ENCODE measurements at places on chromosomes 11 and 22. TPM values are rescaled to one million over a fixed set of nuclear protein-coding genes. Genes with fewer than 3 reads are reported as not detected.
A peak's percentile ranks its signal among the peaks of the same experiment; 100 is the strongest.

The CYB5R2 gene
- 17.7 TPM for polyA plus RNA-seq

DNA sequence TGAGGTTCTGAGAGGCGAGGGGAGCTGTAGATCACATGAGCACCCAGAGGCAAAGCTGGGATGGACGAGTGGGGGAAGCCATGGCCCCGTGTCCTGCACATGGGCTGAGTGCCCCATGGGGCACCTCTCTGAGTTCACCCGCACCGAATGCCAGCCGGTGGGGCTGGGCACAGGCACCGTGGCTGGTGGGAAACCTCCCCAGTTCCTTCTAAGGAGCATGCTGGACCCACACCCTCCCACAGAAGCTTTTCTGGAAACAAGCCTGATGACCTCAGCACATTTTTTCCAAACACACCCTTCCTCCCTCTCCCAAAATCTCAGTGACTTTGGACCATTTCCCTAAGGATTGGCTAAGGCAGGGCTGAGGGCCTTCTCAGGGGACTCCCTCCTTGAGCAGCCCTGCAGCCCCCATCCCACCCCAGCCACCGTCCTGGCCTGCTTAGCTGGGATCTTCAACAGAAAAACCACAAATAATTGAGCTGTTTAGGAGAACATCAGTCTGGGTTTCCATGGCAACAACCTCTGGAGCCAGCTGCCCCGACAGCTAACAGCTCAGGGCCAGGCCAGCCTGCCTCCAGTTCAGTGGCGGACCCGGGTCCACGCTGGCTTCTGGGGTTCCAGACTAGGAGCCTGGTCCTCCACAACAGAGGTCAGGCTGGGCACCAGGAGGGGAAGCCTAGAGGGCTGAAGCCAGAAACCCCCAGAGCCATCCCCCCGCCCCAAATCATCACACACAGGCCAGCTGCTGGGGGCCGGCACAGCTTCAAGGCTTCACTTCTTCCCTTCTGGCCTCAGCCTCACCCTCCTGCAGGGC, 18.1 kb upstream of the LINC01488 start:
- DNase-seq: peak; percentile 57

GRCh38 chr11:23789938-23790371, 706.9 kb upstream of the LUZP2 start:
- no peak for DNase-seq

The MPZL3 gene
- 1.4 TPM for polyA plus RNA-seq

The GALNT18 gene
- 33.2 TPM for polyA plus RNA-seq

The SAA1 gene
- 44.4 TPM for polyA plus RNA-seq

DNA sequence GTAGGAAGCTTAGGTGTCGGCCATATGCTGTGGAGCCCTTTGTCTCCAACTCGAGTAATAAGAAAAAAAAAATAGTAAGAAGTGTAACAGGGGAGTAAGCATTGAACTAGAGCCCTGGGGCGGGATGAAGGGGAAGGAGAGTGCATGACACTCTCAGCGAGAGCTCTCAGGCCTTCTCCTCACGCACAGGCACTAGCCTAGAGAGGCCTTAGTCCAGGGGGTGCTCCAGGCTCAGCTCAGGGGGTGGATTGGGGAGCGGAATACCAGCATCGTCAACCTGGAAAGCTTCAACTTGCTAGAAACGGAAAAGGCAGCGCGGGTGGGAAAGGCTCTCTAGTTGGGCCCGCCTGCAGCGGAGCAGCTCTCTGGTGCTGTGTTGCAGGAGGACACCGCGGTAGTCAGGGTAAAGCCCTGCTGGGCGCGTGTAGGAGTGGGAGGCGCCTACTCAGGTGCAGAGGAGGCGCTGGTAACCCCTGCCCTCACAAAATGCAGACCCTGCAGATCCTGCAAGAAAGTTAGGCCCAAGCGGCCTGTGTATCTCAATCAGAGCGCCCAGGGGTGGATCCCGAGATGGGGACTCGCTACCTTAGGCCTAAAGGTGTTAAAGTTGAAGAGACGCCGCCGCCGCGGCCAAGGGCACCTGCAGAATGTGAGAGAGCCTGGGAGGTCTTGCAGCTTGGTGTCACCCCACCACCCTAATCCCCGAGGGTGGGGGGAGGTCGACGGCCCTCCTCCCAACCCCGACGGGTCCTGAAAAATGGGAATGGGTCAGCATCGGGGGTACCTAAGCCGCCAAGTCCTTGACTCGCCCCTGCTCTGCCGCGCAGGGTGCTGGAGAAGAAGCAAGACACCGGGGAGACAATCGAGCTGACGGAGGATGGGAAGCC, 2.8 kb downstream of the SLC17A6 start:
- no peak for DNase-seq

- DNase-seq: no peak
Measured at GRCh38 chr11:78067704-78068103, 4.0 kb downstream of the THRSP start.

GRCh38 chr11:101435408-101435973, 148.3 kb downstream of the TRPC6 start:
- no peak for DNase-seq

DNA sequence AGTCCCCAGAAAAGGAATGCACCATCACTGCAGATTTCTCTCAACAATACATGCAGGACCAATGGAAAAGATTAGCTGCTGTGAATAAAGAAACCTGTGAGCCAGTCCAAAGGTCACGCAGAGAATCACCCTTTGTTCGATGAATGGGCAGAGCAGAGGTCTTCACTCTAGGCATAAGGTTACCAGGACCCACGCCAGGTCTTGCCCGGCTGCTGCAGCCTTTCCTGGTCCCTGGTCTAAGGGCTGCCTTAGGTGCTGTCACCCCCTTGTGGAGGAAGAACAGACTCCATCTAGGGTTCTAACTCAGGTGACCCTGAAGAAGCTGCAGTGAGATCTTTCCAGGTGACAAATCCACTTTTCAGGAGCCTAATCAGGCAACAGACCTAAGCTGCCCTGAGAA, 29.0 kb upstream of the NAP1L4 start:
- DNase-seq: no peak

All from urinary bladder (tissue), 4 donors.